ENCODE measurements at places on chromosomes 5 and 9.

DNA sequence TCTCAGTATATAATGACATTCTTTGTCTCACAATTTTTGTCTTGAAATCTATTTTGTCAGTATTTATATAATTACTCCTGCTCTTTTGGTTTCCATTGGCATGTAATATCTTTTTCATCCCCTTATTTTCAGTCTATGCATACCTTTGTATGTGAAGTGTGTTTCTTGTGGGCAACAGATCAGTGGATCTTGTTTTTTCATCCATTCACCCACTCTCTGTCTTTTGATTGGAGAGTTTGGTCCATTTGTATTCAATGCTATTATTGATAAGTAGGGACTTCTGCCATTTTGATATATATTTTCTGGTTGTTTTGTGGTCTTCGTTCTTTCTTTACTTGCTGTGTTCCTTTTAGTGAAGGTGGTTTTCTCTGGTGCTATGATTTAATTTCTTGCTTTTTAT is 10.9 kb downstream of the RIC1 start:
- DNase-seq: no peak

GRCh38 chr9:110918316-110919049 is 119.8 kb downstream of the LPAR1 start:
- DNase-seq: no peak

GRCh38 chr5:145178641-145179523 is 656.3 kb downstream of the PRELID2 start:
- no peak for DNase-seq

DNA sequence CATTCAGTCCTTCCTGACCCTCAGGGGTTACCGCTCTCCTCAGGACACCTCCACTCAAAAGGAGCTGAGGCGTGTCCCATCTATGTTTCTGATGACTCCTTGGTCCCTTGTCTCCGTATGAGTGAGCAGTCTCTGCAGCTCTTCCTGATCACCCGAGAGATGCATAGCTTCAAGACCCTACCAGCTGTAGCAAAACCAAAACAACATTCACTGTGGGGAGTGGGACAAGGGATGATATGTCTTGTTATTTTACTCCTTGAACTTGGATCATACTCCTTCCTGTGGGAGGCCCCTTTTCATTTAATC is 14.4 kb downstream of the GLDC start:
- DNase-seq: no peak

DNA sequence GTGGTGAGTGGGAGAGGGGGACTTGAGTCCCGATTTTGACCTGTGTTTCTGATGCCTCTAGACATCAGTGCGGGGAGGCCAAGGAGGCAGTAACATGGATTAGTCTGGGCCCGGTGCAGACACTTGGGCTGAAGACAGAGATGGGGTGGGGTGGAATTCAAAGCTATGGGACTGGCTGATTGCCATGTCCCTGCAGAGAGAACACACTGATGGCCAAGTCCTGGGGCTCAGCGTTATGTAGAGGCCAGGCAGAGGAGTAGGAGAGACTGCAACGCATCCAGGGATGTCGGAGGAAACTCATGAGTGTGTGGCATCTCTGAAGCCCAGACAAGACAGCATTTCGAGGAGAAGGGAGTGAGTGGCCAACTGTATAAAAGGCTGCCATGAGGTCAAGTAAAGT is 30.1 kb downstream of the PSD2 start:
- no peak for DNase-seq

GRCh38 chr5:16737209-16737608 is 120.4 kb upstream of the RETREG1 start:
- DNase-seq: no peak

DNA sequence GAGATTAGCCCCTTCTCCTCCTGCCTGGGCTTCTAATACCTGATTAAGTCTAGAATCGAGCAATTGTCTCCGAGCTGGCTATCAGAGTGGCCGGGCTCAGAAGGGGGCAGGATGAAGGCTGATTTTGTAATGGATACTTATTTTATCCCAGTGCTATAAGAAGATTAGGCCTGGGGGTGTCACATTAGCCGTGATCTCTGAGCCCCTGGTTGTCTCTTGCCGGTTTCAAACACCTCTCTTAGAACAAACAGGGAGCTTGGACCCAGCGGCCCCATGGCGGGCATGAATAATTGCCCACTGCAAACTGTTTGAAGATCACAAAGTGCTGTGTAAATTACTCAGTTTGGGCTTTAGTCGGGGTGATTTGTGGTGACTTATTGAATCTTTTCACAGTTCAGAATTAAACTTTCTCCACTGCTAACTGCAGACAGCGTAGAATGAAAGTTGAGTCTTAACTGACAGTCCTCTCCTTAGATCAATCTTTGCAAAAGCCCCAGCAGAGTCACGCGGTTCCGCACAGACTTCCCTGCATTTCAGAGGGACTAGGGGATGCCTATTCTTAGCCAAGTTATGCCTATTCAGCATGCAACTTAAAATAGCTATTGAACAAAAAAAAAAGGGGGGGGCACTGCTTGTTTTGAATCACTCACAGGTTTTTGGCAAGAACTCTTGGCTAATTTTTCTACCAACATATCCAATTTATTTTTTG is 200.6 kb upstream of the IRX1 start:
- DNase-seq: no peak

DNA sequence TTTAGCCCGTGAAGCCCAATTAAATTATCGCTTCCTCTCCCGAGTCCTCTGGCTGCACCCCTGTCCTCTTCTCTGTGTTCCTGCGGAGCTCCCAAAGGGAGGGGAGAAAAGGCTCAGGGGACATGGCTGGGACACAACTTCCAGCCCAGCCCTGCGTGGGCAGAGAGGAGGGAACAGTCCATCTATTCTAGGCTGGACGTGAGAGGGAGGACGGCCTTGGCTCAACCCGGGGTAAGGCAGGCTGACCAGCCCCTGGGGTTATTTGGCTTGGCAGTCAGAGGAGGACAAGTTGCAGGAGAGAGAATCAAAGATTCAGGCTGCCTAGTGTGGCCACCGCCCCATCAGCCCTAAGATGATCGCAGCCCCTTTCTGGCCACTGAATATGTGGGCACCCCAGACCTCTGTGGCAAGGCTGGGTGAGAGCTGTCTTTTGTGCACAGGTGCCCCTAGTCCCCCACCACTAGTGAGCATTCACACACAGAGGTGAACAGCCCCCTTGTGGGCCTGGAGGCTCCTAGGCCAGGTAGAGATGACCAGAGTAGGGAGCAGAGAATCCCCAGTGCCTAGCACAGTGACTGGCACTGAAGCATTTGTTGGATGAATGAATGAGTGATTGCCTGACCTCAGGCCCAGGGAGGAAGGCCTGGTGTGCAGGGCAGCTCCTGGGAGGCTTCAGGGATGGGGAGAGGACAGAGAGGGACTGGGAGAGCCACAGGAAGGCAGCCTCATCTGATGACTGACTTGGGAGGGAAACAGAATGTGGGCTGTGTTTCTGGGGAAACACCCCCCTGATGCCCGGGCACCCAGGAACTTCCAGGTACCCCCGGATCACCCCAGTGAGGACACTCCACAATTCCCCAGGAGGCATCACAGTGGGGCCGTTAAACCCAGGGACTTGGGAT is 133.9 kb downstream of the C9orf50 start:
- DNase-seq: no peak

DNA sequence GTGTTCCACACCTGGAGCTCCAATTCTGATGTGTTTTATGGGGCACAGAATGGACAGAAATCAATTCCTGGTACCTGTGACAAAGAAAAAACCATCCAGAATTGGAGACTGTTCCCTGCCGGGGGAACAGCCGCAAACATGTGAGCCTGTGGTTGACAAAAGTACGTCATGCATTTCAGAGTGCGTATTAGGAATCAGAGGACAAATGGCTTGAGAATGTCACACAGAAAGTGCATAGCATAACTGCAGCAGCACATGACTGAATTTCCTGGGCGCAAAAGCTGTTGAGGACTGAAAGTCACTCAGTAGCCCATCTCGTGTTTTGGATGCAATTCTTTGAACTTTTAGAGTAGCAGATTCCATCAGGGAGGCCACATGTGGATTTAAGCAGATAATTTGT is 85.1 kb downstream of the TRIO start:
- no peak for DNase-seq

DNA sequence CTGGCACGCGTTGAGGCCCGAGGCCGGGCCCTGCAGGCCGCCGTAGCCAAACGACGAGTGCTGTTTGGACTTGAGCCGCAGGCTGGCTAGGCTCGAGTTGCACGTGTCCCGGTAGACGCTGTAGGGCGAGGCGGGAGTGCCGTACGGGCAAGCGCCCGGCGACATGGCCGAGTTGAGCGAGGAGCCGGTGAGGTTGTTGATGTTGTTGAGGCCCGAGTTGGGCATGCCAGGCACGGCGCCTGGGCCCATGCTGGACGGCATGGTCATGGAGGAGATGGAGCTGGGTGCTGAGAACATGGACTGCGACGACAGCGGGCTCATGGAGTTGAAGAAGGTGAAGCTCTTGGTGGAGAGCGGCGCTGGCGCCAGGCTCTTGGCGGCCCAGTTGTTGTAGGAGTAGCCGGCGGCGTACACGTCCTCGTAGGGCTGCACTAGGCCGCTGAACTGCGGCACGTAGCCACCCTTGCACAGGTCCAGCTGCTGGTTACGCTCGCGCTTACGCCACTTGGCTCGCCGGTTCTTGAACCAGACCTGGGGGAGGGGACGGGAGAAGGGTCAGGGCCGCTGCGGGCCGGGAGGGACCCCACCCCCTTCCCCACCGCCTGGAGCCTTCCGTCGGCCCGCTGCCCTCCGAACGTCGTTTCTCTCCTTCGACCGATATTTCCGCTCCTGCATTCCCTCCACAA is 5.1 kb downstream of the PITX1 start:
- no peak for DNase-seq

- peak; percentile 14 for DNase-seq
Measured at GRCh38 chr9:91001146-91001611, 199.6 kb downstream of the SYK start.

- DNase-seq: no peak
Measured at GRCh38 chr9:120839146-120839545, 3.6 kb downstream of the PSMD5 start.

- peak; percentile 83 for DNase-seq
Measured at GRCh38 chr5:102865510-102866236, 110.6 kb downstream of the PAM start.

- no peak for DNase-seq
Measured at GRCh38 chr9:97717866-97718265, 20.7 kb upstream of the XPA start.

- no peak for DNase-seq
Measured at GRCh38 chr5:138466125-138466899, 1.0 kb downstream of the EGR1 start.

DNA sequence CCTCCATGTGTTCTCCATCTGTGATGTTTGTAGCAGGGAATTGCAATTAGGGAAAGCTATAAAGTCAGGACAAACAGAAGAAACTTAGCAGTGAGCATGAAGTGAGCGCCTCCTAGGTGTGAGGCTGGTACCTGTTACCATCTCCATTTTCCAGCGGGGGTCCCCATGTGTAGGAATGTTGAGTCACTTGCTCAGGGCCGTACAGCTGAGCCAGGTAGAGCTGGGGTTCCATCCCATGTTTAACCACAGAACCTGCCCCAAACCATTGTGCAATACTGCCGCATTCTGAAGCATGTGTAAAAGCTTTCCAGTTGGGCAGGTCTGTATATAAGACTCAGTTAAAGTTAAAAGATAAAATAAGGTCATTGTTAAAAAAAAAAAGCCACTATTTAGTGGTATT is 62.7 kb downstream of the NDFIP1 start:
- no peak for DNase-seq

GRCh38 chr5:109705596-109705995 is 15.9 kb downstream of the MAN2A1 start:
- DNase-seq: no peak

DNA sequence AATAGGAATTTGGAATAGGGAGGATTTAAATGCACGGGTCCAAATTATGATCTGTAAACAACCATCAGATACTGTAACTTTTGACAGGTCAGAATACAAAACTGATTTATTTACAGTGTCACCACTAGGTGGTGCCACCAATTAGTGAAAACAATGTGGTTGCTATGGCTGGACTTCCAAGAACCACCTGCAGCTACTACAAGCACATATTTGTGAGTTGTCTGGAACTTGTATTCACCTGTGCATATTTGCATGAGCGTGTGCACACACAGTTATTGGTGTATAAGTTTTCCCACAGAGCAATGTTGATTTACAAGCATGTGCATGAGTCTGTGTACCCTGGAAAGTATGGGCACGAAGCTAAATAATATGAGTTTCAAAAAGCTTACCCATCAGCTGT is 3.0 kb upstream of the HRCT1 start:
- no peak for DNase-seq

GRCh38 chr5:127206320-127207113 is 84.1 kb upstream of the MEGF10 start:
- DNase-seq: no peak

DNA sequence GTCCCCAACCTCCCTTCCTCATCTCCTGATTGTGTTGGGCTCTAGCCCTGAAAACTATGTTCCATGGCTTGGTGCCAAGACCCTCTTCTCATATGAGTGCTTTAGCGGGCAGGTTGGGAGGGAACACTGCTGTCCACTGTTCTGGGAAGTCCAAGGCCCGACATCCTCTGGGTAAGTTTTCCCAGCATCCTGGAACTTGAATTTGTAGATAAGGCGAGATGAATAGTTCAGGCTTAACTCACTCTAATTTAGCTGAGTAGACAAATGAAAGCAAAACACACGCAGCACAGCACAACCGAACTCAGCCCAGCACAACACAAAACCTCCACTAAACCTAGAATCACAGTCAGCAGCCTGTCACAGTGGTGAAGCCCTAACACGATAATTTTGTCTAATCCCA is 95.3 kb upstream of the SLC28A3 start:
- DNase-seq: no peak

GRCh38 chr5:177312649-177313181 is 1.0 kb upstream of the MXD3 start:
- DNase-seq: no peak

DNA sequence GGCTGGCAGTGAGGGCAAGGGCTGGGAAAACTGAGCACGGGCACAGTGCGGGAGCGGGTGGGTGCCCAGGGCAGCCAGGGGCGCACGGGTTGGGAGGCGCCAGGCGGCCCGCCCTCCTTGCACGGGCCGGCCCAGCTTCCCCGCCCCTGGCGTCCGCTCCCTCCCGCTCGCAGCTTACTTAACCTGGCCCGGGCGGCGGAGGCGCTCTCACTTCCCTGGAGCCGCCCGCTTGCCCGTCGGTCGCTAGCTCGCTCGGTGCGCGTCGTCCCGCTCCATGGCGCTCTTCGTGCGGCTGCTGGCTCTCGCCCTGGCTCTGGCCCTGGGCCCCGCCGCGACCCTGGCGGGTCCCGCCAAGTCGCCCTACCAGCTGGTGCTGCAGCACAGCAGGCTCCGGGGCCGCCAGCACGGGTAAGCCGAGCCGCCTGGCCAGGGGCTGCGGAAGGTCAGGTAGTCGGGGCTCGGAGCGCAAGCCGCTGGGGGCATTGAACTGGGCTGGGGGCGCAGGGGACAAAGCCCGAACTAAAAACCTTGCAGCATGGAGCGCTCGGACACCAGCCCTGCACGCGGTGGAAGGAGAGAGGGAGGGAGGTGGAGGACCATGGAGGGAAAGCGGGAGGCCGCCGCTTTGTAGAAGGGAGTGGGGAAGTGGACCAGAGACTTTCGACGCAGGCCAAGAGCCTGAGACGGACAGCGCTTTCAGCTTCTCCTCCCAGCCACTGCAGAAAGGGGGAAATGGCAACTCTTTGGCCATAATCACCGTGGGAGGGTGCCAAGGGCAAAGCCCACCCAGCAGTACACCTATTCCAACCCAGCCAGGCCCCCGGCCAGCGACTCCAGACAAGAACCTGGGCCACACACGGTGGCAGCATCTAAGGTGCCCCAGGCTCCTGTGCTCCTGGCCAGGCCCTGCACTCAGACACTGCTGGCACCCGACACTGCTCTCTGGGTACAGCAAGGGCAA is at the start of gene TGFBI:
TGFBI (plus strand) TSS at position 207 of the 961 bp plus-strand sequence; CDS start at position 275, 68 bp downstream.
- no peak for DNase-seq

GRCh38 chr9:137670391-137671195 is 51.8 kb downstream of the EHMT1 start:
- DNase-seq: no peak
